ENCODE measurements at places on chromosomes 2 and 18. TPM values are rescaled to one million over a fixed set of nuclear protein-coding genes. Genes with fewer than 3 reads are reported as not detected.

Gene DPP4
- polyA plus RNA-seq, result 6.3 TPM

Gene RMDN2
- 34.9 TPM for polyA plus RNA-seq

Gene SH2D6
- polyA plus RNA-seq, result 15.9 TPM

Gene ARHGAP25
- polyA plus RNA-seq, result 8.2 TPM

Gene GREB1
- 29.8 TPM for polyA plus RNA-seq

Gene TEKT4
- 25.3 TPM for polyA plus RNA-seq

Gene TPO
- polyA plus RNA-seq, result 2.9 TPM

Gene ZC3H15
- 36.8 TPM for polyA plus RNA-seq

Gene COL4A3
- polyA plus RNA-seq, result 3.7 TPM

Gene SH3RF3
- 9.3 TPM for polyA plus RNA-seq
